Motor neuron (in vitro differentiated cells): ENCODE measurements at places on chromosomes 13 and 19. TPM values are rescaled to one million over a fixed set of nuclear protein-coding genes. Genes with fewer than 3 reads are reported as not detected.

Gene ZIM2
- not detected in 2 replicates for total RNA-seq

Gene CCDC169
- 11.6 and 14.8 TPM in 2 replicates for total RNA-seq

Gene ACOD1
- not detected in 2 replicates for total RNA-seq

Gene SF3A2
- 55.9 and 65.8 TPM in 2 replicates for total RNA-seq

Gene CCDC8
- 30.9 and 31.4 TPM in 2 replicates for total RNA-seq

Gene ZNF600
- total RNA-seq, result 0.63 and 0.98 TPM in 2 replicates

Gene PEG3
- 0.09 and 0.77 TPM in 2 replicates for total RNA-seq

Gene ETFB
- total RNA-seq, result 152 and 168 TPM in 2 replicates

Gene FCER2
- 1.5 TPM in 1 of 2 replicates, not detected in the other for total RNA-seq

Gene FAM216B
- total RNA-seq, result 11.2 and 11.5 TPM in 2 replicates

Gene ZFP82
- 12.4 and 13.9 TPM in 2 replicates for total RNA-seq

Gene RYR1
- 4.7 and 5.4 TPM in 2 replicates for total RNA-seq

Gene ZNF850
- total RNA-seq, result 2.2 and 3.2 TPM in 2 replicates

Gene NAT14
- 46.3 and 49.9 TPM in 2 replicates for total RNA-seq

Gene SELENOV
- total RNA-seq, result 1.4 TPM in 1 of 2 replicates, not detected in the other
